Stimulated activated CD8-positive, alpha-beta memory T cell treated with anti-CD3 and anti-CD28 coated beads, Interleukin-7, amount 100 ng/mL, for 1 hour (primary cell): ENCODE measurements at places on chromosomes 7 and 10.

GRCh38 chr10:100622946-100623345, 87.2 kb downstream of the HIF1AN start:
- no peak for DNase-seq

- no peak for DNase-seq
Measured at GRCh38 chr10:128078136-128078969, 47.9 kb downstream of the MKI67 start.

DNA sequence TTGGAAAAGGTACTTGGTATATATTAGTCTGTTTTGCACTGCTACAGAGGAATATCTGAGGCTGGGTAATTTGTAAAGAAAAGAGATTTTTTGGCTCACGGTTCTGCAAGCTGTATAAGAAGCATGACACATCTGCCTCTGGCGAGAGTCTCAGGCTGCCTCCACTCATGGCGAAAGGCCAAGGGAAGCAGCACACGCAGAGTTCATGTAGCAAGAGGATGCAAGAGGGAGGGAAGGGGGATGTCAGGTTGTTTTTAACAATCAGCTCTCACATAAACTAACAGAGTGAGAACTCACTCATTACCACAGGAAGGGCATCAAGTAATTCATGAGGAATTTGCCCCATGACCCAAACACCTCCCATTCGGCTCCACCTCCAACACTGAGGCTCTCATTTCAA, 484.8 kb upstream of the DPP6 start:
- DNase-seq: no peak

GRCh38 chr10:124006526-124006925, 86.9 kb downstream of the CHST15 start:
- DNase-seq: no peak

DNA sequence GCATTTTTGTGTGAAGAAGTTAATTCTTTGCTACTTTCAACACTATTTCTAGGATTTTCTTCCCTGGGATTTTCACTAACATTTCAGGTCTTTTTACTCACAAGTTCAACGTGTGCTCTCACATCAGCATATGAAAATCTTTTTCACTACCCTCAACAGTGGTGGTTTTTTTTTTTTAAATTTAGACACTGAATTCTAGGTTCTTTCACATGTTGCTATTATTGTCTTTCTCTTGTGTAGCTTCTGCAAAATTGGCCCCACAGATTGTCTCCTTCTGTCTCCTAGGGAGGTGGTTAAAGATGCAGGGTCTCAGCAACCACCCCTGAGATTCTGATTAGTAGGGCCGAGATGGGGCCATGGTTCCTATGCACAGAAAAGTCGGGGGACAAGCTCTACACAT, 165.0 kb upstream of the GPR26 start:
- no peak for DNase-seq

GRCh38 chr10:89879121-89879520, 177.7 kb downstream of the KIF20B start:
- no peak for DNase-seq
